ENCODE measurements at places on chromosomes 4 and X. TPM values are rescaled to one million over a fixed set of nuclear protein-coding genes. Genes with fewer than 3 reads are reported as not detected.
A peak's percentile ranks its signal among the peaks of the same experiment; 100 is the strongest.

DNA sequence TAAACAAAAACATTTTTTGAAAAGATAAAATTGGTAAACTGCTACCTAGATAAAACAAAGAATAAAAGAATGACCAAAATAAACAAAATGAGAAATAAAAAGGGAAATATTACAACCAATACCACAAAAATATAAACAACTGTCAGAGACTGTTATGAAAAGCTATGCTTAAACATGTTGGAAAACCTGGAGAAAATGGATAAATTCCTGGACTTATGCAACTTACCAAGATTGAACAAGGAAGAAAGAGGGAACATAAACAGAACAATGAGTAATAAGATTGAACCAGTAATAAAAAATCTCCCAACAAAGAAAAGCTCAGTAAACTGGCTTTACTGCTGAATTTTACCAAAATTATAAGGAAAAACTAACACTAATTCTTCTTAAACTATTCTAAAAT is 518.7 kb downstream of the GRXCR1 start:
- no peak for DNase-seq

DNA sequence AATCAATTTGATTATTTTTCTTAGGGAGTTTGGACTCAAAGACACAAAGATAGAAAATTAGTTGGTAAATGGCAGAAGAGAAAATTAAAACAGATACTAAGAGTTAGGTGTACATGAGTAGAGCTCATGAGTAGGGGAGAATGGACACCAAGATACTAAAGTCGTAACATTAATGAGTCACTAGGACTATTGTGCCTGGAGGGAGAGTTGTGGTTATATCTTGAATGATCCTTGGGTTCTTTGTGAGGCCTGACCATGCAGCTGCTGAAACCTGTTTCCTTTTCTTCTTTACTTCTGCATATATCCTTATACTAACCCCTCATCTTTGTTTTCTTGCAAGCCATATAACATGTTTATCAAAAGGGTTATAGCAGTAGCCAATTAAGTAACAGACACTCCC is 532.8 kb downstream of the RPA4 start:
- DNase-seq: no peak

PAGE1 gene
- not detected for total RNA-seq

GRCh38 chr4:93710101-93710846 is 118.3 kb upstream of the ATOH1 start:
- DNase-seq: no peak

DNA sequence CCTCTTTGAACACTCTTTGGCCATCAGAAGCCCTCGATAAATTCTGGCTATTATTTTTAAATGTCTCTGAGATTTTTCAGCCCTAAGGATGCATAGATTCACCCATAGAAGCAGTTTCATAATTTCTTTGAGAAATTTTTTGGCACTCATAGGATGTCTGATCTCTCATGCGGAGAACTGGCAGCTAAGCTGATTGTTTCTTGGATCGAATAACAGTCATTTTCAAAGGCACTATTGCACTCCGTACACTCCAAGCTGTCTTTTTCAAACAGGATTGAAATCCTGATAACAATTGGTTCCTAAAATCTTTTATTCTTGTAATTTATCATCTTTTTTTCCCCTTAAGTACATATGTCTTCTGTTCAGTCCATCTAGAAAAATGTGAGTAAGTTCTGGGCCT is 411.9 kb downstream of the SPOCK3 start:
- no peak for DNase-seq

- no peak for DNase-seq
These were observed 21.4 kb upstream of the PPP2R2C start for GRCh38 chr4:6493658-6494304.

GRCh38 chr4:84529169-84529751 is 30.2 kb upstream of the NKX6-1 start:
- DNase-seq: no peak

- no peak for DNase-seq
These were observed 38.5 kb downstream of the PRIMPOL start for GRCh38 chr4:184688005-184688404.

GRCh38 chrX:136457303-136457917 is 30.3 kb upstream of the BRS3 start:
- DNase-seq: no peak

ACOT9 gene
- total RNA-seq: 7.8 TPM

GRCh38 chrX:15976396-15976795 is 121.8 kb upstream of the AP1S2 start:
- DNase-seq: no peak

GRCh38 chr4:166091912-166092510 is 219.0 kb downstream of the TLL1 start:
- DNase-seq: peak; percentile 62

DNA sequence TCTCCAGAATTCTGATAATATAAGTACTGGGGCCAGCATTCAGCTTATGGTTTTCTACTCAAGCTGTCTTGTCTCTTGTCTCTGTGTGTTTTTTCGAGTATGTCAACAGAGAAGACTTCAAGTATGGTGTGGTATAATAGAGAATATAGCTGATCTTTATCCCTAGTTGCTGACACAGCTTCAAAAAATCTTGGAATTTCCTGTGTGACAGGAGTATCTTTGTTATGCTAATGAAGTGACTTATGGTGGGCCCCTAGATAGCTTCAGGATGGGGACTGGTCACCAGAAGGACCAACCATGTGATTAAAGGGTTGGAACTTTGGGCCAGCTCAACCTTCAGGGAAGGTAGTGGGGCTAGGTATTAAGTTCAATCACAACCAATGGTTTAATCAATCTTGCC is 2.9 kb downstream of the GPRASP3 start:
- no peak for DNase-seq

DNA sequence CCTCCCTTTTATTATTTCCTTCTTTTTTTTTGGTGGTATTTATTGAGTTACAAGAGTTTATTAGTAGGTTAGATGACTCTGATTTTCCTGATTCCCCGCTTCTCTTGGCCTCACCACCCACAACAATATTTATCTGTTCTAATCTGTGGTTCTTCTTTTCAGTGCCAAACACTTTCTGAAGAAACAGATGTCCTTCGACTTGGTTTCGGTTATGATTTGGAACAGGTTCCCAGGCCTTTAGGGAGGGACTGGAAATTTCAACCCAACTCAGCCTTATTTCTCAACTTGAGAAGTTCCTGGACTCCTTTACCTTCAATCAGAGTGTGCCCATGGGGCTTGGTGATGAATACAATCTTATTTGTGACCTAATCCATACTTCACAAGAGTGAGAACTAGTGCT is 108.1 kb downstream of the UCHL1 start:
- no peak for DNase-seq

DNA sequence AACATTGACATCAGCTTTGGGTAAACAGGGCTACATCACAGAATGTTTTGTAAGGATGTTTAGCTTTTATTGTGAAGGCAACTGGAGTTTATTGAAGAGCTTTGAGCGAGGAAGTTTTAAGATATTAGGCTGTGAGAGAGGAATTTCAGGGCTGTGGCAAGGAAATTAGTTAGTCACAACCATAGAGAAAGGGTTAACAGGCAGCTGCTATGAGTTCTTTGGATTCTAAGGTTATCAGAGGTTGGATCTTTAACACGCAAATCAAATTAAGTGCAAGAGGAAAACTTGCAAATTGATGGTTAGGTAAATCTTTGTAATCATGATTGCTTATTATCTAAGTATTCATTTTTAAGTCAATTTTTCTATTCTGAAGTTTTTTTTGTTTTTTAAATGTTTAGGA is 156.0 kb downstream of the UGT8 start:
- no peak for DNase-seq
